ENCODE measurements at places on chromosomes 1 and 21.

DNA sequence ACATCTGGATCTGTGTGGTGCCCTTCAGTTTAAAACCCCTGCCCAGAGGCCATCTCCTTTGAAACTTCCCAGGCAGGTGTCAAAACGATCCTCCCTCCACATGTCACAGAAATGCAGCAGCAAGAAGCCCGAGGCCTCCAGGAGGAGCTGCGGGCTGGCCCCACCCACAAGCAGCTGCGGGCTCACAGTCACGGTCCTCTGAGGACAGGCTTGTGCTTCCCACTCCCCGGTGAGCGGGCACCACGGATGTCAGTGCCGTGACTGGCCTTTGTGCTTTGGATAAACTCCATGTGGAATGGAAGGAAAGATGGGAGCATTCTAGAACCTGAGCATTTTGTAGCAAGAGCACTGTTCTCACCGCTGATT, 65.8 kb downstream of the SIK1 start:
- DNase-seq: no peak

DNA sequence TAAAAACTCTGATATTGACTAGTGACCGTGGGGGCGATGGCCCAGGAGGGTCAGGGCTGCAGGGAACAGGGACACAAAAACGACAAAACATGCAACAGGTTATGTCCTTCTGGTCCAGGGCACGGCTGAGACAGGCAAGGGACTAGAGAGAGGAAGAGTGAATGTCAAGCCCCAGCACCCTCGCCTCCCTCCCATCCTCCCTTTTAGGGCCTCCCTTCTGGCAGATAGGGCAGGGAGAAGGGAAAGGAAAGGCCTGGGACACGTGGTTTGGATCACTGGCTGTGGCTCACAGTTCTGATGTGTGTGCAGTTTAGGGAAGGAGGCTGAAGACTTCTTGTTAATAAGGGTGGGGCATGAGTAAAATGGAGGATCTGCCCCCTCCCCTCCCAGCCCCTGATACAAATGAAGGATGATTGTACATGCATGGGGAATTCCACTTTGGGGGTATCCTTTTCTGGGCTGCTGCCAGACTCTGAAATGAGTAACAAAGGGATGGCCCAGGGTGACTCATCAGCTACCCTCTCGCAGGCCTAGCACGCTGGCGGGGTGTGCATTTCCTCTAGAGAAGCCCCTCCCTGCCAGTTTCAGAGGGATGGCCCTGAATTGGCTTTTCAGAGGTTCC, 14.2 kb downstream of the CAPN2 start:
- no peak for DNase-seq

DNA sequence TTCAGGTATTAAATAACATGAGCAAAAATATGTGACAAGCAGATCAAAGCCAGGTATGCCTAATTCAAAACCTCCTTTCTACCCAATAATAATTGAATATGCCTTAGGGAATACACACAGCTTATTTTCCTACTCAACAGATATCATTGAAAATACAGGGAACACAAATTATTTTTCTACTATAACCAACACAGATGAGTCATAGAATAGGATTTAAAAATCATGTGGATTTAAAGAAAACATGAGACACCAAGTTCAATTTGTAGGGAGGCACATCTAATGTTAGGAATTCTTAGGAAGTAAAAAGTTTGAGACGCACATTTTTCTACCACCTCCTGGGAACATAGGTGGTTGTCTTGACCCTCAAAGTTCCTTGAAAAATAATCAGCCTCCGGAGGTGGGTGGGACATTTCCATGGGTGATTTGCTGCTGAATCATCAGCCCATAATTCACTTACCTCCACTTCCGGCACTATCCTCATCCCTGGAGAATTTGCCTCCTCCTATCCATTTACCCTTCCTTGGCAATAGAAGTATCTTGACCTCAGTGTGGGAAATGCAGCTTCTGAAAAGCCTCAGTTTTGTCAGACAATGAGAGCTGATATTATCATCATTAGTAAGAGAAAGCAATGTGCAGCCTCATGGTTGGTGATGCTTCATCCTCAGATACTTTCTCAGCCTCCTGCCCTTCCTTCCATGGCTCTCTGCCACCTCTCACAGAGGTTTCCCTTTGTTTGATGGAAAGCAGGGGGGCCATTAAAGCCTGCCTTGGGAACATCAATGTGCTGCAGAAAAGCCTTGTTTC, 33.5 kb upstream of the RGS4 start:
- DNase-seq: no peak

GRCh38 chr21:19010251-19010650, 606.7 kb upstream of the TMPRSS15 start:
- DNase-seq: no peak

- DNase-seq: no peak
Measured at GRCh38 chr1:11273595-11274234, 717 bp downstream of the UBIAD1 start.

DNA sequence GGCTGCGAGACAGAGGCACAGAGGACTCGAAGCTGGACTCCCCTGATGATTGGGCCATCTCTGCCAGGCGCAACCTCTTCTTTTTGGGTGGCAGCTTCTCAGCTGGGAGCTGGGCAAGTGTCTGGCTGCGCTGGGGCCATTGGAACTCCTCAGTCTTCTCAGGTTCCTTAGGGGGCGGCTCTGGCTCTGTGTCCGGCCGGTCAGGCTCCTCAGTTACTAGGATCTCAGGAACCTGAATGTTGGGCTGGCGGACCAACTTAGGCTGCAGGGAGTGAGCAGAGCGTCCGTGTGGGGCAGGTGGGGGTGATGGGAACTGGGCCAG, 97.5 kb upstream of the EDN2 start:
- no peak for DNase-seq

DNA sequence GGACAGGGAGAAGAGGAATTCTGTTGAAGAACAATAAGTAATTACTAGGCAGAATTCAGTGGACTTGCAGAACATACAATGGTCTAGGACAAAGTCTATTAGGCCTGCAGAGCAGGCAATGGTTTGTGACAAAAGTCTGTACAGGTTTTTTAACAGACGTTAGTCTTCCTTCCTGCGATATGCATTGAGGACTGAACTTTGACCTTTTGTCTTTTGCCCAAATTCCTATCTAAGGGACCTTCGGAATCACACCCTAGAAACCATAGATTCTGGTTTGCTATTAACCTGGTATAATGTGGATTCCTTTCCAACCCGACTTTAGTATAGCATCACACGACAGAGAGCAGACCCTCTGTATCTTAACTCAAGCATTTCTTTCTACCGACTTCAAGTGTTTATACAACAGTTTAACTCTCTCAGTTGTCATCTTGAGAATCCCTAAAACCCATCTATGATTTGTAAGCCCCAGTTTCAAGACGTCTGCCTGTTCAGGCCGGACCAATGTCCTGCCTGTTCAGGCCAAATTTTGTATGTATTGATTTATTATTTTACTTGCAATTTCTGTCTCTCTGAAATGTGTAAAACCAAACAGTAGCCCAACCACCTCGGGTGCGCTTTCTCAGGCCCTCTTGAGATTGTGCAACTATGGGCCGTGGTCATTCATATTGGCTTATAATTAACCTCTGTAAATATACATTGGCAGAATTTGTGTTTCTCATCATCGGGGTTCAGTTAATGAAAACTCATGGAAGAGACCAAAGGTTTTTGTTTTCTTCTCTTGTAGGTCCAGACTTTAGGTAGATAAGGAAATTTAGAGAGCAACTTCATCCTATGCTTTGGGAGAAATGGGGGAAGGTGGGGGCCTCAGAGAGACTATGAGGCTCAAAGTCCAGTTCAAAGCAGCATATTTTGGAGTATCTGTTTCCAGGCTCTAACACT, 76.9 kb upstream of the TNFSF18 start:
- no peak for DNase-seq

GRCh38 chr1:81681114-81681513, 119.6 kb upstream of the ADGRL2 start:
- DNase-seq: no peak

DNA sequence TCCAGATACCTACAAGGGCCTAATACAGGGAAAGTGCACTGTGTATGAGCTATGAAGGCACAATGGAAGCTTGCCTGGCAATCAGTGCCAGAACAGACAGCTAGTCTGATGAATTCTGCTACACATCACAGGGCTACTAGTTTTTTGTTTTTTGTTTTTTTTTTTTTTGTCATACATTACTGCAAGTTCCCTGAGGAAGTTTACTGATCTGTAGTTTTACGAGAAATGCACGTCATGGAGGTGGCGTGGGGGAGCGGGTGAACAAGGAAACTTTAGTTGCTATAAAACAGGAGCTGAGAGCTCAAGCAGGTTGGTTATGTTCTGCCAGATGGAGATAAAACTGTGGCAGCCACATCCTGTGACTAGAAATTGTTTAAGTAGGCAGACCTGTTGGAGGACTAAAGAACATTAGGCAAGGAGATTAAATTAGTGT, 17.7 kb downstream of the PTPRC start:
- no peak for DNase-seq

- DNase-seq: no peak
Measured at GRCh38 chr1:42348498-42348897, 13.5 kb upstream of the FOXJ3 start.

DNA sequence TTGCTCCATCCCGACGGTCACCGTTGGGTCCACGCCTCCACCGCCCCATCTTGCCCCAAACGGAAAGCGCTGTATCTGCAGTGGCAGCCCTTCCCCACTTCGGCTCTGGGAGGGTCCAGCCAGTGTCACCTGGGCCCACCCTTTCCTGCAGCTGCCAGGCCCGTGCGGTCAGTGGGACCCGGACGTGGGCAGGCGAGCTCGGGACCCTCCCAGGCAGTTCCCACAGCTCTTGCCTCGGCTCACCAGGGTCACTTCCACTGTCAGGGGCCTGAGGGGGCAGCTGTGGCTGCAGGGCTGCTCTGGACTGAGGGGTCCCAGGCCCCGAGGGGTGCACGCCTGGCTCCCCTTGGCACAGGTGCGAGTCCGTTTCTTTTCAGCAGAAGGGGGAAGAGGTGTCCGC, 80.7 kb downstream of the SKI start:
- no peak for DNase-seq

DNA sequence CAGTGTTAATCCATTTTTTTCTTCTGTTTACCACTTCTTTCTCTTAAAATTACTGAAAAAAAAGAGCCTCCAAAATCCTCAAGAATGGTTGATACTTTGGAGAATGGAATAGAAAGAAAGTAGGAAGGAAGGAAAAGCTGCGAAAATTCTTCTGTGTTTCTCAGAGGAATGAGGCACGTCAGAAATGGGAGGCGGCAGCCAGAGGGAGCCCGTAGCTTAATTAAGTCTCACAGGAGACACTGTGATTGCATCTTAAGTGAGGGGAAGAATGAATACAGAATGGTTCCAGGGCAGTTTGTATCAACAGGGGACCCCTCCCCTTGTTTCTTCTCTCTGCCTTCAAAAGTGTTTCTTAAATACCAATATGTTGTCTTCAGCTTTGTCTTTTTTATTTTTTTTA, 1099.5 kb downstream of the PLA2G4A start:
- DNase-seq: no peak

GRCh38 chr1:109527846-109528695, 11.6 kb upstream of the GPR61 start:
- DNase-seq: no peak

DNA sequence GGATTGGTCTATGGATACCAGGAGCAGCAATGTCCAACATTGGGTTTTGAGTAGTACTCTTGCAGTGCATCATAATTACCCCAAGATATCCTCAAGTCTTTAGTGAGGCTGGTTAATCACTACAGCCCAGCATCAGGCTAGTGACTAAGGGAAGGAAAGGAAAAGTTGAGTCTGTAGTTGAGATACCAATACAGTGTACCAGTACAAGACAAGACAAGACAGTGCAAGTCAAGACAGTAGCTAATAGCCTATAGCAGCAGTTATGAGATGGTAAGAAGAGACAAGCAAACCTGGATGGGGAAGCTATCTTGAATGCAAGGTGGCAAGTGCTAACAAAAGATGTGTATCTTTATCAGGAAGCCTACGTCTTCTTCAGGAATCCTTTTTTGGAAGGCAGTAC, 13.3 kb upstream of the GNG12 start:
- no peak for DNase-seq

GRCh38 chr1:174190691-174191199, 31.4 kb downstream of the RABGAP1L start:
- DNase-seq: no peak

GRCh38 chr1:99004254-99004860, 304 bp downstream of the PLPPR5 start:
- DNase-seq: no peak

DNA sequence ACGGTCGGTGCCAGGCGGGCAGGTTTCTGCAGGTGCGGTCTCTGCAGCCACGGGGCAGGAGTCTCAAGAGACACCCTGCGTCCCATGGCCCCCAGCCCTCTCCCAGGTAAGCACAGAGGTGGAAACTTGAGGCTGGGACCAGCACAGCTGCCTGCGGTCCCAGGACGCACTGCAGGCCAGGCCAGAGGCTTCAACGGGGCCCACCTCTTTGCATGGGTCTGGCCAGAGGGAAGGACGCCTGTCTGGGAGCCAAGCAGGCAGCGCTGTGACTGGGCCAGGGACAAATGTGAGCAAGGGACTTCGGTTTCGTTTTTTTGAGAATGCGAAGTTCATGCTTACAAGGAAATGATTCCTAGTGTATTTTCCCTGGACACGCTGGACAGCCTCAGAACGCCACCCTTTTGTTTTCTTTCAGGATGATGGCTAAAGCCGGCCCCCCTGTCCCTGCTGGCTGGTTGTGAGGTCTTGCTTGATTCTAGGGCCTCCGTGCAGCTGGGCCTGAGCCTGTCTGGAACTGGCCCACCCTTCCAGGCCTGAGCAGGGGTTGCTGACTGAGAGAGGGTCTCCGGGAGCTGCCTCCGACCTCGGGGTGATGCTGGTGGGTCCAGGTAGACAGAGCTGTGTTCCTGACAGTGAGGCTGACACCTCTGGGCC, 38.3 kb downstream of the MORN1 start:
- no peak for DNase-seq

- no peak for DNase-seq
Measured at GRCh38 chr21:40564318-40564717, 282.6 kb downstream of the DSCAM start.

GRCh38 chr1:17405898-17406759, 33.3 kb downstream of the RCC2 start:
- peak; percentile 27 for DNase-seq

DNA sequence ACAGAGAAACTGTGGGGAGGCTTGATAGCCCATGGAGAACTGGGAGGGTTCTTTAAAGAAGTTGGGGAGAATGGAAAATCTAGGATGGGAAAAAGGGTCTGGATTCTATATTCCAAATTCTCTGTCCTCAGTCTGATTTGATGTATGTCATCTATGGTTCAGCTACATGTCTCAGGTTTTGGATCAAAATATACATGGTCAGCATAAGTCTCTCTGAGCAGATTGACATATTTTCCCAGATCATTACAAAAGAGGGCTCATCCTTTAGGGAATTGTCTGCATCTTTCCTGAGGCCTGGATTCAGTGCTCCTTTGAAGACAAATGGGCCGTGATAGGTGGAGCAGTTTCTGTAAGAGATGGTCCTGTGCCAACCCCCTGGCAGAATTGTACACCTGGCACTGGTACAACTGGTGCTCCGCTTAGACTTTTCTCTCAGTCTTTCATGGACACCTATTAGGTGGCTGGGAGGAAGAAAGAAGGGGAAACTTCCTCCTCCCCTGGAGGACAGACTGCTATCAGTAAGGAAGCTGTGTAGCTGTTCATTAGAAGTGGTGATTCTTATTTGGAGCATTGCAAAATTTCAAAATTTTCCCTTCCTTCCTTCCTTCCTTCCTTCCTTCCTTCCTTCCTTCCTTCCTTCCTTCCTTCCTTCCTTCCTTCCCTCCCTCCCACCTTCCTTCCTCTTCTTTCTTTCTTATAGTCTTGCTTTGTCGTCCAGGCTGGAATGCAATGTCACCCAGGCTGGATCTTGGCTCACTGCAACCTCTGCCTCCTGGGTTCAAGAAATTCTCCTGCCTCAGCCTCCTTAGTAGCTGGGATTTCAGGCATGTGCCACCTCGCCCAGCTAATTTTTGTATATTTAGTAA, 26.1 kb upstream of the RGL1 start:
- no peak for DNase-seq

Measured in right renal pelvis (tissue), 4 donors.